ENCODE measurements at places on chromosomes 16 and 17.

DNA sequence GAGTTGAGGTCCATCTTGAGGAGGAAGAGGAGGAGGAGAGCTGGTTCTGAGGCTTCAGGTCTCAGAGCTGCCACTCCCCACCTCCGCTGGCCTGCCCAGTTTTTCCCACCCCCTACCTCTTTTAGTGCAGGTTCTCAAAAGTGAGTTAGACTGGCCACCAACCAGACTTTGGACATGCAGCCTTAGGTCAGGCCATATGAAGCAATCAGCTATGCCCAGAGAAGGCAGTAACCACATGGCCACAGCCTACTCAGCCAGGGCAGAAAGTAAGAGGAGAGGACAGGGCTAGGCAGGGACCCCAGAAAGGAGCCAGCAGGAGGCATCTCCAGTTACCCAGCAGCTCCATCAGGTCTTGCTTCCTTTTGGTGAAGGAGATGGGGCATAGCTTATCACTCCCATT lies 9.0 kb downstream of the MYO15A start:
- no peak overlapping the region for H3K27ac ChIP-seq
- DNase-seq: no peak
- H3K36me3 ChIP-seq: no peaks in the 10 kb centered on the region
- H3K27me3 ChIP-seq: no peaks in the 10 kb centered on the region
- no peak overlapping the region for H3K4me3 ChIP-seq
- H3K4me1 ChIP-seq: no peaks in the 10 kb centered on the region

GRCh38 chr17:8746501-8747236 lies 2.0 kb upstream of the CCDC42 start:
- H3K27ac ChIP-seq: peak overlapping the region; percentile 64
- peaks cover 7% of the 10 kb centered on the region for H3K4me1 ChIP-seq

DNA sequence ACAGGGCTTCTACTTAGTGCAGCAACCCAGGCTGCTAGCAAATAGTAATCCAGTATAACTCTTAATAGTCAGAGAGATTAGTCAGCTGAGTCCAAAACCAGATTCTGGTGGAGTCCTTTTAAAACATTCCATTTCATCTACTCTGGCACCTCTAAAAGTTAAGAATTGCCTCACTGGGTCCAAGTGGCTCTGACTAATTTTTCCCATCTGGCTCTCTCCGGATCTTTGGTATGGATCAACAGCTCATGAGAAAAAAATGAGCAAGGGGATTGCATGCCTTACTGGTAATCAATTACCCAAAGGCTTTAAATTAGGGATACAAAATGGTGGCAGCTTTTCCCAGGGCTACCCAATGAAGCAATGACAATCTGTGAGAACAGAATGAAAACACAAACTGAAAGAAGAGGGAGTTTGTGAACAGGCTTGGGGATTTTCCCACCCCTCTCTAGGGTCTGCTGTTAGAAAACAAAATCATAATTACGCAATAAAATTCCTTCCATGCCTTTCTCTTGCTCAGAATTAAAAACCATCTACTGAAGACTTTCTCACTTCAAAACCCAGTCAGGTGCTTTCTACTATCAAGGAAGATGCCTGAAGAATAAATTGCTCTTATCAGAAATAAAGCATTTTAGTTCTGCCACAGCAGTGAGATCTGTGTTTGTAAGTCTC lies 84.6 kb upstream of the PMFBP1 start:
- no peak overlapping the region for H3K4me3 ChIP-seq
- H3K27ac ChIP-seq: no peak overlapping the region
- H3K4me1 ChIP-seq: no peaks in the 10 kb centered on the region
- H3K27me3 ChIP-seq: no peaks in the 10 kb centered on the region

GRCh38 chr17:63433746-63434591 lies 12.1 kb downstream of the CYB561 start:
- DNase-seq: no peak
- H3K36me3 ChIP-seq: peaks cover 1% of the 10 kb centered on the region
- H3K27ac ChIP-seq: peak overlapping the region; percentile 9
- no peak overlapping the region for H3K4me3 ChIP-seq

GRCh38 chr16:22342082-22342481 lies 32.3 kb downstream of the CDR2 start:
- H3K4me1 ChIP-seq: peaks cover 19% of the 10 kb centered on the region
- H3K36me3 ChIP-seq: peaks cover 76% of the 10 kb centered on the region
- no peak overlapping the region for H3K4me3 ChIP-seq
- no peak overlapping the region for H3K27ac ChIP-seq

- DNase-seq: peak; percentile 94
- peaks cover 5% of the 10 kb centered on the region for H3K36me3 ChIP-seq
- H3K27me3 ChIP-seq: peaks cover 3% of the 10 kb centered on the region
- H3K27ac ChIP-seq: peak overlapping the region; percentile 100
- peak overlapping the region; percentile 89 for H3K4me3 ChIP-seq
- H3K4me1 ChIP-seq: peaks cover 29% of the 10 kb centered on the region
These were observed 38.4 kb upstream of the ARL4D start for GRCh38 chr17:43360376-43360738.

- no peaks in the 10 kb centered on the region for H3K27me3 ChIP-seq
- H3K4me1 ChIP-seq: no peaks in the 10 kb centered on the region
- no peak overlapping the region for H3K4me3 ChIP-seq
- H3K36me3 ChIP-seq: peaks cover 37% of the 10 kb centered on the region
- DNase-seq: no peak
These were observed 16.3 kb downstream of the ATAD5 start for GRCh38 chr17:30848021-30848420.

GRCh38 chr16:49997721-49998251 lies 27.2 kb upstream of the CNEP1R1 start:
- no peaks in the 10 kb centered on the region for H3K36me3 ChIP-seq
- H3K27ac ChIP-seq: no peak overlapping the region
- no peak for DNase-seq
- no peak overlapping the region for H3K4me3 ChIP-seq
- H3K27me3 ChIP-seq: peaks cover 5% of the 10 kb centered on the region

- no peak overlapping the region for H3K27ac ChIP-seq
- no peaks in the 10 kb centered on the region for H3K4me1 ChIP-seq
- H3K27me3 ChIP-seq: no peaks in the 10 kb centered on the region
- no peak for DNase-seq
- H3K4me3 ChIP-seq: no peak overlapping the region
- H3K36me3 ChIP-seq: no peaks in the 10 kb centered on the region
These were observed 72.0 kb downstream of the ABCC6 start for GRCh38 chr16:16151315-16151714.

GRCh38 chr17:8997994-8998628 lies 23.2 kb upstream of the NTN1 start:
- no peaks in the 10 kb centered on the region for H3K36me3 ChIP-seq
- no peak overlapping the region for H3K4me3 ChIP-seq
- peak; percentile 94 for DNase-seq
- H3K27ac ChIP-seq: no peak overlapping the region

DNA sequence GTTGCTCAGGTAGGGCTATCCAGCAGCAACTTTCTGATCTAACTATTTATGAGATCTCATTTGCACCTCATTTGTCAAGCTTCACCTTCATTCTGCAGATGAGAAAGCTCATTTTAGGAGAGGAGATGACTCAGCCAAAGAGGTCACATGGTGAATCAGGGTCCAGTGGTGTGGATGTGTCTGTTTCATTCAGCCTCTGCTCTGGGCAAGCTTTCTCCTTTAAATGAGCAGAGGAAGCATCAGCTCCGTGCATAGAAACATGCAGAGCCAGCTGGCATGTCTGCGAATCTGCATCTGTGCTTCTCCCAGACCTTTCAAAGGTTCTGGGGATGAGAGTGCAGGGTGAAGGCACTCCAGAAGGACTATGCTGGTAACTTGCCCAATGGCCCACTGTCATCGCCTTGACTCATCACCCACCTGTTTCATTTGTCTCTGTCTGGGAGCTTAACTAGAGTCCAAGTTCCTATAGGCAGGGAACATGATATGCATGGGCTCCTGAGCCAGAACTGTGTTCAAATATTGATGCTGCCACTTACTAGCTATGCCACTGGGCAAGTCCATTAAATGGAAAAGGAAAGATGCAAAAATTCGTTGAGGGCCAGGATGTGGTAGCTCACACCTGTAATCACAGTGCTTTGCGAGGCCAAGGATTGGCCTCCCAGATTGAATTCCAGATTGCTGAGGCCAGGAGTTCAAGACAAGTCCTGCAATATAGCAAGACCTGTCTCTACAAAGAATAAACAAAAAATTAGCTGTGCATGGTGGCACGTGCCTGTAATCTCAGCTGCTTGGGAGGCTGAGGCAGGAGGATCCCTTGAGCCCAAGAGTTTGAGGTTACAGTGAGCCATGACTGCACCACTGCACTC lies 67.1 kb upstream of the NLK start:
- peaks cover 9% of the 10 kb centered on the region for H3K27me3 ChIP-seq
- no peaks in the 10 kb centered on the region for H3K4me1 ChIP-seq
- H3K36me3 ChIP-seq: no peaks in the 10 kb centered on the region
- DNase-seq: no peak
- H3K27ac ChIP-seq: no peak overlapping the region

DNA sequence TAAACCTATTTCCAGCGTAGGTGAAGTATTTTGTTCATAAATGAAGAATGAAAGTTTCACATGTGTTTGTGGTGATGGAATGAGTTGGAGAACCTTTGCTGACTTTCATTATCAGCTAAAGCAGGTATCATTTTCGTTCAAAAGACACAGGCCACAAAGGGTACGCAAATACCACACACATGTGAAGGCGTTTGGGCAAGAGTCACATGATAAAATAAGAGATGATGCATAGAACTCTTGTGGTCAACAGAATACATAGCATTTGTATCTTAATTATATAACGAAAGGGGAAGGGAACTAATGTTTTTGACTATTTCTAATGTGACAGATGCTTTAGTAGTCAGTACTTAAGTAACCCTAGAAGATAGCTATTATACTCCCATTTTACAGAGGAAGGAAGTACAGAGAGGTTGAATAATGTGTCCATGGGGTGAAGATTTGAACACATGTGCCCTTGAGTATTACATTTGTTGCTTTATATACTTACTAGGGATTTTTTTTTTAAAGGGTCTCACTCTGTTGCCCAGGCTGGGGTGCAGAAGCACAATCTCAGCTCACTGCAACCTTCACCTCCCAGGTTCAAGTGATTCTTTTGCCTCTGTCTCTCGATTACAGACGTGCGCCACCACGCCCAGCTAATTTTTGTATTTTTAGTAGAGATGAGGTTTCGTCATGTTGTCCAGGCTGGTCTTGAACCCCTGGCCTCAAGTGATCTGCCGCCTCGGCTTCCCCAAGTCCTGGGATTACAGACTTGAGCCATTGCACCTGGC lies 4.8 kb downstream of the RPA1 start:
- H3K4me1 ChIP-seq: peaks cover 39% of the 10 kb centered on the region
- peak overlapping the region; percentile 51 for H3K4me3 ChIP-seq
- no peaks in the 10 kb centered on the region for H3K27me3 ChIP-seq

GRCh38 chr16:12422233-12422632 lies 381.5 kb downstream of the CPPED1 start:
- H3K4me3 ChIP-seq: no peak overlapping the region
- no peaks in the 10 kb centered on the region for H3K4me1 ChIP-seq

- no peaks in the 10 kb centered on the region for H3K27me3 ChIP-seq
- H3K4me1 ChIP-seq: no peaks in the 10 kb centered on the region
- DNase-seq: no peak
- no peak overlapping the region for H3K27ac ChIP-seq
- H3K36me3 ChIP-seq: no peaks in the 10 kb centered on the region
These were observed 273.3 kb upstream of the CDH5 start for GRCh38 chr16:66093191-66093590.

- no peaks in the 10 kb centered on the region for H3K4me1 ChIP-seq
- H3K27me3 ChIP-seq: peaks cover 18% of the 10 kb centered on the region
These were observed 30.1 kb downstream of the DNAH2 start for GRCh38 chr17:7747635-7748071.

- H3K4me3 ChIP-seq: no peak overlapping the region
- H3K36me3 ChIP-seq: no peaks in the 10 kb centered on the region
- peaks cover 7% of the 10 kb centered on the region for H3K4me1 ChIP-seq
- no peak overlapping the region for H3K27ac ChIP-seq
- DNase-seq: no peak
These were observed 6.2 kb downstream of the SLC12A3 start for GRCh38 chr16:56871172-56871593.

- no peak for DNase-seq
- H3K27ac ChIP-seq: no peak overlapping the region
- no peaks in the 10 kb centered on the region for H3K36me3 ChIP-seq
- no peak overlapping the region for H3K4me3 ChIP-seq
- H3K4me1 ChIP-seq: peaks cover 4% of the 10 kb centered on the region
These were observed 23.7 kb downstream of the ITPRIPL2 start for GRCh38 chr16:19137201-19138128.

- peaks cover 52% of the 10 kb centered on the region for H3K4me1 ChIP-seq
- H3K27ac ChIP-seq: peak overlapping the region; percentile 77
- H3K27me3 ChIP-seq: no peaks in the 10 kb centered on the region
These were observed 37.4 kb upstream of the IL21R start for GRCh38 chr16:27364493-27365141.

- peaks cover 12% of the 10 kb centered on the region for H3K27me3 ChIP-seq
- DNase-seq: no peak
- H3K4me1 ChIP-seq: peaks cover 2% of the 10 kb centered on the region
- H3K4me3 ChIP-seq: no peak overlapping the region
- no peaks in the 10 kb centered on the region for H3K36me3 ChIP-seq
These were observed 74.3 kb downstream of the AXIN2 start for GRCh38 chr17:65487161-65487560.

DNA sequence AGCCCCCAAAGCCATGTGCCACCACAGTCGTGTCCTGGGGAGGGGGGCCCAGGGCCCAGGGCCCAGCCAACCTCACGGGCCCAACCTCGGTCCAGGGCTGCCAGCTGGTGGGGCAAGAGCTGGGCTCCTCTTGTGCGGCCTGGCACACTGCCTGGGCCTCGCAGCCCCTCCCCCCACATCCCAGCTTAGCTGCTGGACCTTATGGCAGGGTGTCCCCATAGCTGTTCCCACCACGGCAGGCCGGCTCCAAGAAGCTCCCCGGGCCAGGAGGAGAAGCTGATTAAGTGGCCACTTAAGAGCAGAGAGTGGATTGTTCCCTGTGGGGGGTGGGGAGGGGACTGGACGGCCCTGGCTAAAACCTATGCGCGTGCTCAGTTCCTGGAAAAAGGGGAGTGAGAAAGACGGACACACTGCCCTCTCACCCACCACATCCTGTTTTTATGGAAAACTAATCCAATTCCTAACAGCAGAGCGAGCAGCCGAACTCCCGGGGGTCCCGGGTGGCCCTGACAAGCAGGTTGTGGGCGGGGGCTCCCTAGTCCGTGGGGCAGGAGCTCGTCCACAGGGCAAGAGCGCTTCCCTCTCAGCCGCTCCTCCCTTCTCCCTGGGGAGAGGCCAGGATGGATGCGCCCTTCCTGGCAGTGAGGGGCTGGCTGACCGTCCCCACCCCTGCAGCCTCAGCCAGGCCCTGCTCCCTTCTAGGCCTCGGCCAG lies 16.8 kb downstream of the PIEZO1 start:
- no peak overlapping the region for H3K27ac ChIP-seq
- H3K4me1 ChIP-seq: peaks cover 10% of the 10 kb centered on the region
- H3K4me3 ChIP-seq: no peak overlapping the region
- H3K27me3 ChIP-seq: no peaks in the 10 kb centered on the region
- DNase-seq: no peak
- peaks cover 6% of the 10 kb centered on the region for H3K36me3 ChIP-seq

- H3K27ac ChIP-seq: no peak overlapping the region
- H3K36me3 ChIP-seq: no peaks in the 10 kb centered on the region
- H3K27me3 ChIP-seq: no peaks in the 10 kb centered on the region
- no peak for DNase-seq
- H3K4me3 ChIP-seq: no peak overlapping the region
- no peaks in the 10 kb centered on the region for H3K4me1 ChIP-seq
These were observed 191.1 kb upstream of the IRX3 start for GRCh38 chr16:54477714-54478113.

- no peak overlapping the region for H3K27ac ChIP-seq
- no peak for DNase-seq
- H3K36me3 ChIP-seq: no peaks in the 10 kb centered on the region
- no peak overlapping the region for H3K4me3 ChIP-seq
- peaks cover 27% of the 10 kb centered on the region for H3K27me3 ChIP-seq
These were observed 54.9 kb upstream of the NACA2 start for GRCh38 chr17:61645920-61646319.
